Mesenchymal stem cell (in vitro differentiated cells and primary cell): ENCODE measurements at places on chromosomes 3 and 15.

- DNase-seq: peak; percentile 59
Measured at GRCh38 chr15:66251790-66252684, 1.5 kb downstream of the MEGF11 start.

- DNase-seq: no peak
Measured at GRCh38 chr15:66180531-66181097, 72.9 kb downstream of the MEGF11 start.

DNA sequence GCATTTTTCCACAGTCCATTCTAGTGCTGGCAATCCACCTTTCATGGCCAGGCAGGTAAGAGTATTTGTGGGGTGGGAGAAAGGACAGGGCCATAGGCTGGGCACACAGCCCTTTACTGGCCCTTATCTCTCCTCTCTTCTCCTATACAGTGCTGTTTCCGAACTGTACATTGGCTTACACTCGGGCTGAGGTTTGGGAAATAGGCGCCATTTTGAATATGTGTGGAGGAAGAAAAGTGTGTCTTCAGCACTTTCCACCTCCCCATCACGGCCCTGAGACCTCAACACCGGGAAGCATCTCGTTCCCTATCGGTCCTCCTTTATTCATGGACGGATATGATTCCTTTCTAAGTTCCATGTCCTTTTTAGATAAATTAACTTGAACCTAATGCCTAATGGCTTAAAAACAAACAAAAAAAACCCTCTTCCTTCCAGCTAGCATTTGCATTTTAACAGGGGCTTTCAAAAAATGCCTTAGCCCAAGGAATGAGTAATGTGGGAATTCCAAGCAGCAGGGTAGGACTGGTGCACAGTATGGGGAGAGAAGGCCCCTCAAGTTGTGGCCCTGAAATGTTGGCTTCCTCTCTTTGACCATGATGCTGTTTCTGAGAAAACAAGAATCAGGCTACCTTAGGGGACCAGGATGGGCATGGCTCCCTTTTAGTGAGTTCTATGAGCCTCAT lies 24.5 kb downstream of the CD86 start:
- DNase-seq: no peak

DNA sequence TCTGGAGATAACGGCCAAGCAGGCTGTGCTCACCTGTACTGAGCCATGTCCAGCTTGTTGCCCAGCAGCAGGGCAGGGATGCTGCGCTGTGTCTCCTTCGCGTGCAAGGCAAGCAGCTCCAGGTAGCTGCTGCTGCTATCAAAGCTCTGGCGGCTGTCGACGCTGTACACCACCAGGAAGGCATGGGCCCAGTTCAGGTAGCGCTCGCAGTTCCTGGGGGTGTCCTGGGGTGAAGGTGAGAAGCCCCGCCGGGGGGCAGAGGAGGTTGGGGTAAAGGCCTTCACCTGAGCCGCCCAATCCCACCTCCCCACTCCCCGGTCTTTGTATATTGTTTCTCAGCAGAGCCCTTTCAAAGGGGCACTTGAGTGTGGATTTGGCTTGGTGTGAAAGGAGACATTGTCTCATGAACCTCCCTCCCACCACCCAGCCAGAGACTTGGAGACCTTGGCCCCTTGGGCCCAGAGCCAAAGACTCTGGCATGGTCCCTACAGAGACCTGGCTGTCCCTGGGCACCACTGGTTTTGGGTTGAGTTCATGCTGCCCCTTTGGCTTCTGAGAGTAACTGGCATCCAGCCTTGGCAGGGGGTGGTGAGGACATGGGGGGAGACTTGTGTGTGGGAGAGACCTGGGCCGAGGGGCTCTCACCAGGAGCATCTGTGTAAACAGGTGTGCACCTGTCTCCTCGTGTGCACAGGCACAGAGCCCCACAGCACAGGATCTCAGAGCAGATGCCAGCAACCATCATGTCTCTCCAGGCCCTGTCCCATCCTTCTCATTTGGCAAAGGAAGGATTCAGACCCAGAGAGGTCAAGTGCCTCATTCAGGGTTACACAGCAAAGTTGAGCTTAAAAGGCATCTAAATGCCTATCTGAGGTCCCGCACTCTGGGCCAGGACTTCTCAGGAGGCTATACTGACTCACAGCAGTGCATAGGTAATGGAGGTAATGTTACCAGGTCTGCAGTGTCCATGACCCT lies 9.1 kb downstream of the RASL12 start:
- no peak for DNase-seq

DNA sequence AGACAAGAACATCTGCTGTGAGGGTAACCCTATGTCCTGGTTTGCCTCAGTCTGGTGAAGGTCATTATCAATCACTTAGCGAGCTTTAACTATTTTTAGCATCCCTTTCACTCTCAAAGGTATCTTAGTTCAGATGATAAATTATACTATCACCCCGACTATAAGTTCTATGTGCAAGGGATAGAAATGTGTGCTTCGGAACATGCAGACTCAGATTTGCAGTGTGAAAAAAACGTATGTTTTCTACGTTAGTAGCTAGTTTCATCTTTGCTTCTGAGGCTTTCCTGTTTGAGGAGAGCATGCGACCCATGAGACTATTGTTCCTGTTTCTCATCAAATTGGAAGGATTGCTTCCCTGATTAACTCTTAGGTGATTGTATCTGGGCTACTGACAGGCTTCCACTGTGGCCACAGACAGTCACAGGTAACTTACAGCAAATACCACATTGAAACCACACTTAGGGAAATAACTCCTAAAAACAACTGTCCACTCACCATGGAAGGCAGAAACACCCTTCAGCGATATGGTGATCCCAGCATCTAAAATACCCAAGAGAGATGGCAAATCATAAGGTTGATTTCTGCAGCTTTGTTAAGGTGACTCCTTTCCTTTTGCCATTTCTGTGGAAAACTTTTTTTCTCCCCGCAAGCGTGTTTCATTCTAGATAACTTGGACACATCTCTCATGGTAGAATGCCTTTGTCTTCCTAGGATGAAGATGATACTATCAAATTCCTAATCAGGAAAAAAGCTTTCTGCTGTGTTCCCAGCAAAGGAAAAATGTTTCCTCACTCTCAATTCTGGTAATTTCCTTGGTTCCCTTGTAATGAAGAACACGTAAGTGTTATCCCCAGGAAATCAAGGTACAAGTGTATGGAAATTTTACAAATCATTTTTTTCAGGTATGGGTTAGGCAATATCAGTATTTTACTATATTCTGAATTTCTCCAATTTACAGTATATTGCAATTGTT lies 5.2 kb downstream of the GCSAM start:
- DNase-seq: no peak

GRCh38 chr3:62567097-62568021 lies 194.0 kb upstream of the FEZF2 start:
- DNase-seq: peak; percentile 56

GRCh38 chr3:171229173-171229572 lies 202.7 kb upstream of the SLC2A2 start:
- DNase-seq: no peak

GRCh38 chr3:187922704-187923416 lies 177.6 kb upstream of the BCL6 start:
- peak; percentile 51 for DNase-seq
